ENCODE measurements at places on chromosomes 2 and 18. TPM values are rescaled to one million over a fixed set of nuclear protein-coding genes. Genes with fewer than 3 reads are reported as not detected.

GALNT14 gene
- total RNA-seq = 0.13 TPM

DSEL gene
- 2.6 TPM for total RNA-seq

CRYBA2 gene
- total RNA-seq = not detected

ZNF516 gene
- 12.0 TPM for total RNA-seq

PLCL1 gene
- 2.0 TPM for total RNA-seq

RIOK3 gene
- total RNA-seq = 45.3 TPM
